ENCODE measurements at places on chromosomes 2 and 18.

DNA sequence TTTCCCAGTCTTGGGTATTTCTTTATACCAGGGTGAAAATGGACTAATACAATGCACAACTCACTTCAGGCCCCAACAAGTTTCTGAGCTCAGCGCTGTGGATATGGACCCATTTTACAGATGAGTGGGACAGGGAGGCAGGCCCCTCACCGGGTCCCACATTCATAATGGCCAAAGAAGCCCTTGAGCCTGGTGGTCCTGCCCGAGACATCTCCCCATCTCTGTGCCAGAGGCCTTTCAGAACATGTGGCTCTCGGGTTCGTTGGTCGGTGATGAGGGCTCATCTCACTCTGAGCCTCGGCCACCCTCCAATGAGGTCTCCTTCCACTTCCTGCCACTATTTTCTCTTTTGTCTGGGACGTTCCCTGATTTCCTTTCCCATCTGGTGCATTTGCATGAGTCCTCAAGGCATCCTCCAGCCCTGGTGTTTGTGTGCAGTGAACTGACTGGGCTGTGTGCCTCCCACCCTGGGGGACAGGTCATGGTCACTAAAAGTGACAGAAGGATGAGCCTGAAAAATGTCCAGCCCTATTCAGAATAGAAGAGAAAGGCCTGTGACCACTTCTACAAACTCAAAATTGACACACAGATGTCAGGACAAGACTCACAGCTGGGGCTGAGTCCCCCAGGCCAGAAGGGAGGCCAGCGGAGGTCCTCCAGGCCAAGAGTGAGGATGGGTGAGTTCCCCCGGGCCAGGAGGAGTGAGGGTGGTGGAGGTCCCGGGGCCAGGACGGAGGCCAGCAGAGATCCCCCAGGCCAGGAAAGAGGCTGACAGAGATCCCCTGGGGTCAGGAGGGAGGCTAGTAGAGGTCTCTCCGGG lies 134.5 kb downstream of the PTGR3 start:
- no peak for DNase-seq

GRCh38 chr2:220619525-220620220 lies 952.4 kb downstream of the EPHA4 start:
- DNase-seq, result no peak

GRCh38 chr2:23828256-23828980 lies 98.5 kb downstream of the ATAD2B start:
- no peak for DNase-seq

DNA sequence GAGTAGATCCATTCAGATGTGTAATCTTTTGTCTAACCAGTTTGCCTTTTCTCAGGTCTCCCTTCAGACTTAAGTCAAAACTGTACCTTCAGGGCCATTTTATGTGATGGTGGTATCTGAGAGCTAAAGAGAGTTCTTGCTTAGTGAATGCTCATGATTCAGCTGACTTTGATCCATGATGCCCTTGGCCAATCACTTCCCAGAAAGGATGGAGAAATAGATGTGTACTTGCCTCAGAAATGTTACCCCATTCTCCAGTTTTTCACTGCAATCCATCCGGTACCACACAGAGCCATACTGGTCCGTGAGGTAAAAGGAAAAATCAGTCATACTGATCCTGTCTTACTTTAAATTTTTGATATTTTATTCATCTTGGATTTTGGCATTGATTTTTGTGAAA lies 234.8 kb upstream of the PIK3C3 start:
- no peak for DNase-seq

DNA sequence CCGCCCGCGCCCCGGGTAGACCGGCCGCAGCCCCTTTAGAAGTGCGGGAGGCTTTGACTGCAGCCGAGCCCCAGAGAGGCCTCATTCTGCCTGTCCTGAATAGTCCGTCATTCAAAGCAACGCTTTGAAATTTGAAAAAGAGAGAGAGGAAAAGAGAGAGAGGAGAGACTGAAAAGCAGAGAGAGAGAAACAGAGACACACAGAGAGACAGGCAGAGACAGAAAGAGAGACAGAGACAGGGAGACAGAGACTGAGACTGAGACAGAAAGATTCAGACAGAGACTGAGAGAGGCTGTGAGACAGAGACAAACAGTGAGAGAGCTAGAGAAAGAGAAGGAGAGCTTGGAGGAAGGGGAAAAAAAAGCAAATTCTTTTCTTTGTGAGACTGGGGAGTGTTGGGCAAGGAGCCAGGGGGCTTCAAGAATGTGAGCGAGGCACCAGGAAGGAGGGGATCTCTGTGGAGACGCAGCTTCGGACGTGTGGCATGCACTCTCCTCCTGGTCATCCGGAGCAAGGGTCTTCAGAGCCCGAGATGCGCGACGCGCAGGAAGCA lies 73.1 kb downstream of the MYCN start:
- DNase-seq, result no peak

- DNase-seq, result no peak
Measured at GRCh38 chr18:677951-678381, 20.5 kb downstream of the TYMS start.

DNA sequence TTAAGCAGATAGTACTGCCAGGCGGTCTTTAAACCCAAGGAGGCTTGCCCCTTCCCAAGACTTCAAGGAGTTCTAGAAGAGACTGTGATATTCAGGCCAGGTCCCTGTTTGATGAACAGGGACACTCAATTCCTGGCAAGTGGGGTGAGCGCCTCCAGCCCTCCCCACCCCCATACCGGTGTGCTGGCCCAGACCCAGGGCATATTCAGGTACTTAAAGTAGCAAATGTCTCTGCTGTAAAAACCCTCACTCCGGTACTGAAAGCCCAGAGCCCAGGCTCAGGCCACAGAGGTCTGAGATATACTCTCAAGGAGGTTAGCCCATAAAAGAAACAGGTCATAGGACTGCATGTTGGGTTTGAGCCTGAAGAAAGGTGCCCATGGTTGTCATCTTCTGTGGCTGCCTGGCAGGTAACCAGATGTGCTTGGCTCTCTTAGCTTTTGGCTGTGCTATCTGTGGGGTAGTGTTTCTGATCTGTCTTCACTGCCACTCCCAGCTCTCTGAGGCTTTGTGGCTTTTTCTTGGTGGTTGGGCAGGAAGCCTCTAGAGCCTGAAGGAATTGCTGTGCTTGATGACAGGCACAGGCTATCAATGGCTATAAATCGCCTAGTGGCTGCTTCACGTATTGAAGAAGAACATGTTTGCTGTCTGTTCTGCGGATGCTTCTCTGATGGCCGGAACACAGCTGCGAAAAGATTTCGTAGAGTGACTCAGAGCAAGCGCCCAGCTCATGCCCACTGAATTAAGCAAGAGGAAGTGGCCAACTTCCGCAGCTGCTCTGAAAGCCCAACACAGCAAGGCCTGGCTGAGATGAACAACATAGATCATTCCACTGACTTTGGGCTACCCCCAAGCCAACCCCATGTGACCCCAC lies 63.3 kb upstream of the ALPP start:
- no peak for DNase-seq

- no peak for DNase-seq
Measured at GRCh38 chr2:224865016-224865415, 148.9 kb upstream of the CCDC195 start.

- no peak for DNase-seq
Measured at GRCh38 chr2:61639721-61640120, 101.6 kb upstream of the XPO1 start.

- no peak for DNase-seq
Measured at GRCh38 chr2:80403081-80403480, 98.5 kb upstream of the LRRTM1 start.

- no peak for DNase-seq
Measured at GRCh38 chr2:152513681-152514080, 178.7 kb downstream of the FMNL2 start.

GRCh38 chr18:12657684-12658425 lies at the start of gene SPIRE1:
Gene SPIRE1 (minus strand): TSS chr18:12658107. CDS start chr18:12657866, 241 bp downstream.
- DNase-seq, result no peak

DNA sequence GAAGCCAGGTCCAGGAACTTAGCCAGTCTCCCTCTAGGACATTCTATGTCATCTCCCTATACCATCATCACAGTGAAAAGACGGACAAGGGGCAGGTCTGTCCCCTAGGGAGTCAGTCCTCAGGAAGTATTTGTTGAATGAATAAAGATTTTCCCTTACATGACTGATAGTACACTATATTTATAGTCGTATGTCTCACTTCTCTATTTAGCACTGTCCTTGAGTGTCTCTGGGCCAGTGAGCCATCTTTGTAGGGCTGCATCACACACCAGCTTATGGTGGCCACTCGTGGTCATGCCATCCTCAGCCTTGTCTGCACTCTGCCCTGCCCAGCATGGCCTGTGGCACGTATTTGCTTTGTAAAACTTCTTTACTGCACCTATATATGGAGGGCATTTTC lies 25.8 kb downstream of the PTPN18 start:
- DNase-seq, result no peak

- no peak for DNase-seq
Measured at GRCh38 chr2:168663993-168664392, 138.4 kb upstream of the NOSTRIN start.

GRCh38 chr2:129378186-129378585 lies 601.3 kb upstream of the RAB6C start:
- no peak for DNase-seq

DNA sequence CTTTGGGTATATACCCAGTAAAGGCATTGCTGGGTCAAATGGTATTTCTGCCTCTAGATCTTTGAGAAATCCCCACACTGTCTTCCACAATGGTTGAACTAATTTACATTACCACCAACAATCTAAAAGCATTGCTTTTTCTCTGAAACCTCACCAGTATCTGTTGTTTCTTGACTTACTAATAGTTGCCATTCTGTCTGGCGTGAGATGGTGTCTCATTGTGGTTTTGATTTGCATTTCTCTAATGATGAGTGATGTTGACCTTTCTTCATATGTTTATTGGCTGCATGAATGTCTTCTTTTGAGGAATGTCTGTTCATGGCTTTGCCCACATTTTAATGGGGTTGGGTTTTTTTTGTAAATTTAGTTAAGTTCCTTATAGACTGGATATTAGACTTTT lies 382.6 kb upstream of the ZNF804A start:
- DNase-seq, result no peak

DNA sequence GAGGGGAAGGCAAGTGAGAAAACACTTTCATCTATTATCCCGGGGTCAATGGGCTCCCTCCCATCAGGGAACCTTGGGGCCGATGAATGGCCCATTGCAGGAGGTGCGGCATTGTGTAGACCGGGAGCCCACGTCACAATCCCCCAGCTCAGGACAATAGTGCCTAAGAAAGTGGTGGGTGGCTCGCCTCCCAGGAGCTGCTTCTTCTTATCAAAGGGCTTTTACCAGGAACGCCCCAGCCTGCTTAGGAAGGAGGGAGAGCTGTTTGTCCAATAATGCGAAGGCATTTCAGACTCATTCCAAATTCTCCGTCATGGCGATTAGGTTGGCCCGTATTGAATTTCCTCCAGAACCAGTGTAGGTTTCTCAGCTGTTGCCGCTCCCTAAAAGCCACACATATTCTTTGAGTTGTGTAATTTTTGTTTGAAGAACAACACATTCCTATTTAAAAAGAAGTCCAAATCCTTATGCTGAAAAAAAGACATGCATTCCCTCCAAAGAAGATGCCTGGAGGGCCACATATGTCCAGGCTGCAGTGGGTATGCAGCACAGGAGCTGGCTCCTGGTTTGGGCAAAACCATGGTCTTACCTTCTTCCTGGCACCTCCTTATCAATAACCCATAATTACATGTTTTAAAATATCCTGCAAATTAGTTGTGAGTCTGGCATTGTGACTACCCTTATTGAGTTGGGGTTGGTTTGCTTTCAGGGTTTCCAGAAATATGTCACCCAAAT lies 264.7 kb downstream of the MYCN start:
- no peak for DNase-seq

- DNase-seq, result no peak
Measured at GRCh38 chr18:66346833-66347588, 256.9 kb downstream of the CDH19 start.

- DNase-seq, result no peak
Measured at GRCh38 chr2:221517696-221518151, 54.4 kb downstream of the EPHA4 start.

DNA sequence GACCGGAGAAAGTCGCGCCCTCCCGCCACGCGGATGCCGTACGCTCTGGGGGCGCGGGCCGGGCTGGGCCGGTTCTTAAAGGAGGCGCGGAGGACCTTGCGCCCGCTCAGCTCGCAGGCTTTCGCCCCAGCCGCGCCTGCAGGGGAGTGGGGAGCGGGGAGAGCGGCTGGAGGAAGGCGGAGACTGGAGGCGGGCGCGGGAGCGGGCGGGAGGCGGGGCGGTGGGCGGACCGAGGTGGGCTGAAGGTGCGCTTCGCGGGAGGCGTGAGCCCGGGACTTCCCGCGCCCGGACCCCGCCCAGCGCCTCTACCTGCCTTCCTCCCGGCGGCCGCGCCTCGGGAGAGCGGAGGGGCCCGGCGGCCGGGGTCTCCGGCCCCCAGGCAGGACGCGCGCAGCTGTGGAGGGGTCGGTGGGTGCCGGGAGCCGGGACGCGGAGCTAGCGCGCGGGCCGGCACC lies at the start of gene ADRA2B:
TSS of gene ADRA2B (minus strand) at position 148 of the 455 bp plus-strand sequence. CDS start 422 bp downstream, outside the sequence.
- no peak for DNase-seq

- no peak for DNase-seq
Measured at GRCh38 chr2:73131807-73132206, 19.1 kb upstream of the RAB11FIP5 start.

- no peak for DNase-seq
Measured at GRCh38 chr2:164881524-164881923, 39.9 kb upstream of the COBLL1 start.

GRCh38 chr2:241020201-241020600 lies 21.8 kb downstream of the SNED1 start:
- DNase-seq, result no peak

DNA sequence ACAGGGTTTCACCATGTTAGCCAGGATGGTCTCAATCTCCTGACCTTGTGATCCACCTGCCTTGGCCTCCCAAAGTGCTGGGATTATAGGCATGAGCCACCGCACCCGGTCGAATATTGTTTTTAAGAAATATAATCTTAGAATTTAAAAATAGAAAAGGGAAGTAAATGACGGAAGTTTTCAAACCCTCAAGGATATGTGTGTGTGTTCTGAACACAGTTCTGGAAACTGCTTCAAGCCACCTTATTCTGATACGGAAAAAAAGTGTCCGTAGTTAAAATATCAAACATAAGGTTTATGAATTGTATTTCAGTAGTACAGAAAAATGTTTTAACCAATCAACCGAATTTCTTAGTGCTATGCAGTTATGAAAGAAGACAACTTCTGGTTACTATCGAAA lies 115.9 kb downstream of the UPP2 start:
- no peak for DNase-seq

GRCh38 chr2:6977113-6977741 lies 60.0 kb downstream of the RNF144A start:
- DNase-seq, result no peak

DNA sequence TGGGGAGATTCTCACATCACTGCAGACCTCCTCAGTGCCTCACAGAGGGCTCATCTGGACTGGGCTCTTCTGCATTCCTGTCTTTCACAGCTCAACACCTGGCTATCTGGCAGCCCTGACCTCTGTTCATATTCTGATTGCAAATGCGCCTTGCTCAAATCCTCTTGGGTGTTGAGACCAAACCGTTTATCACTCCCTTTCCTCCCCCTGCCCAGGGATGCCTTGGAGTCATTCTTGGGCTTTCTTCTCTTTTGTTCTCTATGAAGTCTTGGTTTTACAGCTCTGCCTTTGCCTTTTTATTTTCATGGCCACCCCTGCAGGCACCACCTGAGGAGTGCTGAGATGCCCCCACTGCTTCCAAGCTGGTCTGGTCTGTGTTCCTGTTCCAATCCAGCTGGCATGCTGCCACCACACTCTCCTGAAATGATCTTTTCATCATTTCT lies 26.3 kb downstream of the TUBB6 start:
- no peak for DNase-seq

Measured in NCI-H187 treated with DMSO at 0.1 percent for 48 hours (cell line).